ENCODE measurements at places on chromosomes 3 and 15.

- peak; percentile 38 for DNase-seq
Observed at GRCh38 chr3:50121072-50122032, 32.6 kb downstream of the RBM5 start.

GRCh38 chr3:87792534-87793336 lies 266.1 kb downstream of the CGGBP1 start:
- no peak for DNase-seq

DNA sequence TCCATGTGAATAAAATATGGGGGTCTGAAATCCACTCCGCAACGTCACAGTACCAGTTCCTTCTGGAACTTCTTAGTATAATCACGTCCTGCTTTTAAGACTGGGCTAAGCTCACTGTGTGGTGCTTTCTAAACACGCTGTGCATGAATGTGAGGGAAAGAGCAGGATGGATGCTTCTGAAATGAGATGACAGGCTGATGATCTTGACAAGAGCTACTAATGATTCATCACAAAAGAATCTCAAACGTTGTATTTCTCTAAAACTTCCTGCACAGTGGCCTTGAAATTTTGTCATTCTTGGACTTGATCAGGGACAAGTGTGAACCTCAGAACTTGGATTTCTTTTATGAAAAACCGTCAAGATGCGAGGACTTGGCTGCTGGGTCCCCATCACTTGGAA lies 221.4 kb downstream of the CADPS start:
- DNase-seq, result no peak

- DNase-seq, result no peak
Observed at GRCh38 chr15:57827021-57827420, 120.5 kb downstream of the POLR2M start.

- no peak for DNase-seq
Observed at GRCh38 chr15:50813865-50814264, 48.4 kb upstream of the SPPL2A start.

- DNase-seq, result no peak
Observed at GRCh38 chr3:13655061-13655913, 106.4 kb downstream of the FBLN2 start.

DNA sequence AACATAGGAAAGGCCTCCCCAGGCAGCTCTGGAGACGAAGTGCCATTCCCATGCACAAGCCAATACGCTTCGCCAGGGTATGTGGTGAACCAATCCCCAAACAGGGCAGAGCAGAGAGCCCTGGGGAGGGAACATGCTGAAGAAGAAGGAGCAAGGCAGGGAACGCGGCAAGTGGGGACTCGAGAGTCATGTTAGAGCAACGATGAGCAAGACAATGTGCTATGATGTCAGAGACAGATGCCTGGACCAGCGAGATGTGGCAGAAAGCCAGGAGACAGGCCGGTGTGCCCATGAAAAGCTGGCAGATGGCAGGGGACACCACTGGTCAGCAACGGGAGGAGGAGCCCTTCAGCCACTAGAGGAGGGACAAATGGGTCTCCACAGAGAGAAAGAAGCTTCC lies 39.6 kb downstream of the NIPA2 start:
- DNase-seq, result no peak

DNA sequence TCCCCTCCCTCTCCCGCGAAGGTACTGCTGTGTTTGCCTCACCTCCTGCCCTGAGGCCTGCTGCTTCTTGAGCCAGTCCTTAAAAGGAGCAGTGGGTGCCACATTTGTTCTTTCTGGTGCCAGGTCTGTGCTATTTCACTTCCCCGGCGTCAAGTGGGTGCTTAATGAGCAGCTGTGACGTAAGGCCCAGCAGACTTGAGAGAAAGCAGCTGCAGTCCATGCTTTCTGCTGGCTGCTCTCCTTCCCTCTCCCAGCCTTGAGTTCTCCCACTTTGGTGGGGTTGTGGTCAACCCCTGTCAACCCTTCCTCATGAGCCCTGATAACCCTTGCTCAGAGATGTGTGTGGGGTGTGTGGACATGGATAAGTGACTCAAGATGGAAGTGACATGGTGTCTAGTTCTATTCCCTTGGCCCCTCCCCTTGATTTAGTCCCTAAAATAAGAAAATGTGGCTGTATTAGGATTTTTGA lies 6.9 kb downstream of the INAFM2 start:
- DNase-seq, result no peak

- DNase-seq, result no peak
Observed at GRCh38 chr15:96146726-96147125, 183.8 kb upstream of the NR2F2 start.

GRCh38 chr3:120879411-120879810 lies 28.6 kb upstream of the STXBP5L start:
- DNase-seq, result no peak

GRCh38 chr3:167830007-167830406 lies 94.5 kb downstream of the SERPINI1 start:
- DNase-seq, result no peak

DNA sequence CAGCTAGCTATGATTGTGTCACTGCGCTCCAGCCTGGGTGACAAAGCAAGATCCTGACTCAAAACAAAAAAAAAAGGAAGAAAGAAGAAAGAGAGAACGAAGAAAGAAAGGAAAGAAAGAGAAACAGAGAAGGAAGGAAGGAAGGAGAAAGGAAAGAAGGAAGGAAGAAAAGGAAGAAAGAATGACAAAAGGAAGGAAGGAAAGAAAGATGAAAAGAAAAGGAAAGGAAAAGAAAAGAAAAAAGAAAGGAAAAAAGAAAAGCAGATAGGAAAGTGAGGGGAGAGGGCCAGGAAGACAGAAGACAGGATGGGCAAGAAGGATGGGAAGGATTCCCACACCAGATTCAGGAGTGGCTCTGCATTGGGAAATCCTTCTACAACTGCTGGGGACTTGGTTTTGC lies 44.9 kb downstream of the GOLGA6L2 start:
- DNase-seq, result no peak

GRCh38 chr3:60754617-60755016 lies 496.6 kb downstream of the FHIT start:
- DNase-seq, result no peak

GRCh38 chr3:120497336-120497735 lies 46.5 kb upstream of the FSTL1 start:
- DNase-seq, result no peak

DNA sequence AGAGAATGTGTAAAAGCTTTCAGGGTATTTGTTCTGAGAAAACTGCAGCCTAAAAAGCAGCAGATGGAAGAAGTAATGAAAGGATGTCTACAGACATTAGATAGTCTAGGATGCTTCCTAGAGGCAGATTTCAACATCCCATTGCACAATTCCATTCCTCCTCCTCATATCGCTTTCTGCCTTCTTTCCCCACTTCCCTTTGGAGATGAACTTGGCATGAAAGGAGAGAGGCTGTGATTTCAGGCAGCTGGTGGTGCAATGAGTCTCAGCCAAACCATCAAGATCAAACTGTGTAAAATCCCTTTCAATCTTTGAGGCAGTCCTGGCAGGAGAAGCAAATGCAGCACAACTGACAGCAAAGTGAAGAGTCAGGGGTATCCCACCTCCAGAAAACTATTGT lies 438.7 kb upstream of the KCNMB2 start:
- no peak for DNase-seq

DNA sequence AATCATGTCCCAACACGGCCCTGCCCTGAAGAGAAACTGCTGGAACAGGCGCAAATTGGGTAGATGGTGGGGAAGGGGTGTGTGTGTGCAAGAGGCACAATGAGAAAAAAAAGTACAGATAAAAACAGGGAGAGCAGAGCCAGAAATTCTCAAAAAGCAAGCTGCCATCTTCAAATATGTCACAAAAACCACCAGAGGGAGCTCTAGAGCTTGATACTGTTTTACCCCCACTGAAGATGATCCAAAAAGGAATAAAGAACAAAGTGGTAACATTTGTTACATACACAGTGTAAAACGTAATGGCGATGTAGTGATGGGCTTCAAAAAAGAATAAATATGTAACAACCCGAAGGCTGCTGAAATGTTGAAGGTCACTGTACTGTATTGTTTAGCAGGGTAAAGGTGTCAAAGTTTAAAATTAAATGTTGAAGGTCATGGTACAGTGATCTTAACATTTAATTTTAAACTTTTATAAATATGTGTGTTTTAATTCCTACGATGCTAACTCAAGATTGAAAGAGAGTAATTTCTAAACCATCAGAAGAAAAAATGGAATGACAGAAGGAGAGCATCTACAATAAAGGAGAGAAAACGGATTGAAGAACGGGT lies 6.0 kb downstream of the SNRPA1 start:
- DNase-seq, result no peak

Measured in stimulated activated CD8-positive, alpha-beta memory T cell treated with anti-CD3 and anti-CD28 coated beads, Interleukin-7, amount 100 ng/mL, for 48 hours (primary cell).